ENCODE measurements at places on chromosomes 16 and 17.
A peak's percentile ranks its signal among the peaks of the same experiment; 100 is the strongest.

DNA sequence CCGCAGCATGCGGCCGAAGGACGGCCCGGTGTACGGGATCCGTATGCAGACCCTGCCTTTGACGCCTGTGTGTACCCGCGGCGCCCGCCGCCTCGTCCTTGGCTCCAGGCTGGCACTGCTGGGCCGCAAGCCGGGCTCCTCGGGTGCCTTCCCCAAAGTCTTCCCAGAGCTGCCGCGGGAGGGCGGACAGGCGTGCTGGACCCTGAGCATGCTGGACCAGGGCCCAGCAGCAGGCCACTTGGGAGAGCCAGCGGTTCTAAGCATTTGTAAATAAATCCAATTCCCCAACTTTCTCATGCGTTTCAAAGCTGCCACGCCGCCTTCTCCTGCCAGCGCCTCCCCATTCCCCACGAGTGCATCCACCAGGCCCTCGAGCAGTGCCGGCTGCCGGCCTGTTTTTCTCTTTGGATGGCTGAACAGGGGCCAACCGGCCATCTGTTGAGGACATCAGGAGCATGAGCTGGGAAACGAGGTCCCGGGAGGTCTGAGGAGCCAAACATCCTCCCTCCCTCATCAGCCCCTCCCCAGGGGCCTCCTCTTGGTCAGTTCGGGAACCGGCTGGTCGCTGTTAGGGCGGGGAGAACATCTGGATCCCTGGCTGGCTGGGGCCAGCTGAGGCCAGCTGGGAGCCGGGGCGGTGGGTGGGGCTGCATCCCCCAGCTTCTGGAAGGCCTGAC is 20.5 kb upstream of the PABPN1L start:
- no peak for DNase-seq

GRCh38 chr16:89826531-89827382 is 1.5 kb upstream of the SPIRE2 start:
- no peak for DNase-seq

DNA sequence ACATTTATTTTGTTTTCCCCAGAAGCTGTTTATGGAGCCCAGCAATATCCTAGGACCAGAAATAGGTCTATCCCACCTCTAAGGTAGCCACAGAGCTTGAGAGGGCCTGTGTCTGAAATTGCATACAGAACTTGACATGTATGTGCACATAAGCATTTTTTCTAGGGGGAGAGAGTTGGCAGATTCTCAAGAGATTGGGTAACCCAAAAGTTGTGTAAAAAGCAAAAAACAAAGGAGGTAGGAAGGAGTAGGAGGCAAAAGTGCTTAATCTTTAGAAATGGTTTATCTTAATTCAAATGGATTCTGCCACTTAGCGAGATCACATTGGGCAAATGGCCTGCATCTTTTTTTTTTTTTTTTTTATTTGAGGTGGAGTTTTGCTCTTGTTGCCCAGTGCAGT is 3.5 kb downstream of the PLK1 start:
- DNase-seq, result peak; percentile 75

GRCh38 chr17:63986821-63987220 is 11.3 kb upstream of the PRR29 start:
- DNase-seq, result no peak

- DNase-seq, result no peak
These were observed 1.4 kb downstream of the PLD2 start for GRCh38 chr17:4808378-4808767.

- DNase-seq, result peak; percentile 16
These were observed 29.6 kb downstream of the XPO6 start for GRCh38 chr16:28182183-28182582.

DNA sequence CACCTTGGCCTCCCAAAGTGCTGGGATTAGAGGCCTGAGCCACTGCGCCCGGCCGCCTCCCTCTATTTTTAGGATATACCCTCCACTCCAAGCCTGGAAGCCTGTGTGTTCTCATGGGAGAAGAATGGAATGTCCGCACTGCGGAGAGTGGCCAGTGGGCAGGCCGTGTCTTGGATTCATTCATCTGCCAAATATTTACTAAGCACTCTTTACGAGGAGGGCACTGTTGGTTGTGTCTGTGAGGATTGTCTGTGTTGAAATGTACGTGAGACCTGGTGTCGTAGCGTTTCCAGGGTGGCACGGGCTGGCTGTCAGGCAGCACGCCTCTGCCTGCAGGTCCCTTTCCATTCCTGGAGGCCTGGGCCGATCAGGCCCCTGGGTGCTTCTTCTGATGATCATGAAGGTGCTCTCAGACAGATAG is 19.2 kb downstream of the PGS1 start:
- no peak for DNase-seq

GRCh38 chr17:76681222-76682137 is 29.3 kb downstream of the MXRA7 start:
- peak; percentile 85 for DNase-seq

DNA sequence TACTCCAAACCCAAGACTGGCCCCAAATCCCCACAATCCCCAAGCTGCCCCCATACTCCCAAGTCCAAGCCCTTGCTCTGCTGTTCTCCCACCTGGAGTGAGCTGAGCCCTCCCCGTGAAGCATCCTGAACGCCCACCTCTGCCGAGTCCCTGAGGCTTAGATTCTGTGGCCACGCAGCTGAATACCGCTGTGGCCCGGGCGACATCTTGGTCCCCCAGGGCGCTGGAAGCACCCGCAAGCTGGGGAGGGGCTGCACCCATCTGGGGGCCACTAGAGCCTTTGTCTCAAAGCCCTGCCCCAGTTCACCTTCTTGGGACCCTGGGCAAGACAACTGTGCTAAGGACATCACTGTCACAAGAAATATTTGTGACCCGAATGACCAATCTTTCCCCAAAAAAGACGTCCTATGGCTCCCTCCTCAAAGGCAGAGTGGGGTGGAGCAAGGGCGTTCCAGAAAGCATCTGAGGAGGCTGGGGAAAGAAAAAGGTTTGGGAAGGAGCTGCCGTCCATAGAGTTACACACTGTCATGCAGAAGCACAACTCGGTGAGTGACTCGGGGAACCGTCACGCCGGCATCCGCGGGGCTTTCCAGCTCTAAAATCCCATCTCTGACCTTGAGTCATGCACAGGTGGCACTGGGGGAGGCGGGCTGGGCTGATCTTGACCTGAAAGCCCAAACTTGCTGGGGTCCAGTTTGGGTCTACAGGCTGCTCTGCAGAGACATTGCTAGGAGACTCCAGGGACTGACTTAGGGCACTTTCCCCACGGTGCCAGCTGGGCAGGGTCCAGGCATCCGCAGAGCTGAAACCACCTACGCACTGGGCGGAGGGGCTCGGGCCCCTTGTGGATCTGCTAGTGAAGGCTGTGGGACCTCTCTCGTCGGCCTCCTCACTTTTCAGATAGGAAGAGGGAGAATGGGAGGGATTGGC is 6.6 kb downstream of the PTX4 start:
- DNase-seq, result no peak

Data from choroid plexus epithelial cell (primary cell).